ENCODE measurements at places on chromosomes 4 and X. TPM values are rescaled to one million over a fixed set of nuclear protein-coding genes. Genes with fewer than 3 reads are reported as not detected.

The GPR143 gene
- total RNA-seq: not detected

The DOK7 gene
- 8.1 TPM for total RNA-seq

The LPAR4 gene
- 4.9 TPM for total RNA-seq

The SRPX2 gene
- total RNA-seq: 5.2 TPM

The SMIM10 gene
- 2.4 TPM for total RNA-seq

Measured in stomach (tissue), 19 donors.